ACHN (cell line): ENCODE measurements at places on chromosomes 3 and 15.
A peak's percentile ranks its signal among the peaks of the same experiment; 100 is the strongest.

DNA sequence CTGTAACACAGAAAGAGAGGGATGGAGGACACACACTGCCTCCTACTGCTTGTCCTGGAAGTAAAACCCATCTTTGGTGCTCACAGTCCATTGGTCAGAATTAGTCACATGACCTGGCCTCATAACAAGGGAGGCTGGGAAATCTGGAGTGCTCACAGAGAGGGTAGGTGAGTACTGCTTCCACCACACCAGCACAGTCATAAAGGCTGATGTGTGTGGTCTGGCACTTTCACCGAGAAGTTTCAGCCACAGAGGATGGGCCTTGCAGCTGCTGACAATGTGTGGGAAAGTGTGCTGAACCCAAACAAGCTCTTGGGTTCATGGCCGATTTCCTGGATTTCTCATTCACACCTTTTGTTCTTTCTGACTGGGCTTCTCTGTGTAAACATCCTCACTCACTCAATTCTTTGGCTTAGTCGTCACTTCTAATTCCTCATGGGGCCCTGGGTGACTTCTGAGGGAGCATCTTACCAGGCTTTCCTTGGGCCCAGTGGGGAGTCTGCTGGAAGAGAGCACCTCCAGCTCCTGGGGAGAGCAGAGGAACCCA, 100.7 kb downstream of the ASB7 start:
- no peak for DNase-seq

GRCh38 chr15:94206463-94207167, 24.7 kb upstream of the MCTP2 start:
- DNase-seq: no peak

DNA sequence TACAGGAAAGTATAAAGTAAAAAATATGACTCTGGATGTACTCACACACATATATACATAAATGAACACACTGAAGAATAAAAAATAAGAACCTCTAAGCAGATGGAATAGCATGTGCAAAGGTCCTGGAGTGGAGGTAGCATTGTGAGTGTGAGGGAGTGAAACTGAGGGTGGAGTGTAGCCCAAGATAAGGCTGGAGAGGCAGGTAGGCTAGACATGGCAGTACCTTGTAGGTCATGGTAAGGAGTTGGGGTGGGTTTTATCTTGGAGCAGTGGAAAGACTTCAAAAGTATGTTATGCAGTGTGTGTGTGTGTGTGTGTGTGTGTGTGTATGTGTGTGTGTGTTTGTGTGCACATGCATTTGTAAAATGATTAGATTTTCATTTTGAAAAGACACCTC, 49.5 kb downstream of the TLNRD1 start:
- DNase-seq: no peak

- DNase-seq: no peak
These were observed 319.0 kb downstream of the MECOM start for GRCh38 chr3:169344465-169344864.

GRCh38 chr15:59764775-59765174, 75.7 kb upstream of the BNIP2 start:
- DNase-seq: peak; percentile 4

DNA sequence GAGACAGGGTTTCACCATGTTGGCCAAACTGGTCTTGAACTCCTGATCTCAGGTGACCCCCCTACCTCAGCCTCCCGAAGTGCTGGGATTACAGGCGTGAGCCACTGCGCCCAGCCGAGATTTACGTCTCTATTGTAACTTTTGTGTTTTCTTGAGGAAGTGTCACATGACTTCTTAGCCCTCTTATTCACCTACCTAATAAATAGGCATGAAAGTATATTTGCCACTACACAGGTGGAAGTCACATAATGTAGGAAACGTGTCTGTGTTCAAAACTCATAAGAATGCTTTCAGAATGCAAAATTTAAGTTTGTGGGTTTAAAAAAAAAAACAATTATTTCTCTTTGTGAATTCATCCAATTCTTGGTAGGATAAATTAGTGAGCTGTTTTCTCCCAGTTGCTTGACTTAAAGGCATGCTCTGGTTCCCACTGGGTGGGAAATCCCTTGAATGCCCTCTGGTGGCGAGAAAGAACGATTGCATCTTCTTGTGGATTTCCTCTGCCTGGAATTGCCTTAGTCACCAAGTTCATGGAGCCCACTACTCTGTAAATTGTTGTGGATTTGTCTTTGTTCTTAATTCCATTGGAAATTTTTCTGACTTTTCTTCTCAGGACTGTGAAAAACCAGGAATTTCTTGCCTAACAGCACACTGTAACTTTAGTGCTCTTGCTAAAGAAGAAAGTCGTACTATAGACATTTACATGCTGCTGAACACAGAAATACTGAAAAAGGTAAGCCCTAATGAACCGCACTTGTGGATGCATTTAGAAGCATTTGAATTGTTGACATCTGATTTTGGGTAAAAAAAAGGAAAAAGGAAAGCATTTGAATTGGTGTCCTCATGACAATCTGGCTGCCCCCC, 82.2 kb upstream of the CTDSPL start:
- peak; percentile 71 for DNase-seq

DNA sequence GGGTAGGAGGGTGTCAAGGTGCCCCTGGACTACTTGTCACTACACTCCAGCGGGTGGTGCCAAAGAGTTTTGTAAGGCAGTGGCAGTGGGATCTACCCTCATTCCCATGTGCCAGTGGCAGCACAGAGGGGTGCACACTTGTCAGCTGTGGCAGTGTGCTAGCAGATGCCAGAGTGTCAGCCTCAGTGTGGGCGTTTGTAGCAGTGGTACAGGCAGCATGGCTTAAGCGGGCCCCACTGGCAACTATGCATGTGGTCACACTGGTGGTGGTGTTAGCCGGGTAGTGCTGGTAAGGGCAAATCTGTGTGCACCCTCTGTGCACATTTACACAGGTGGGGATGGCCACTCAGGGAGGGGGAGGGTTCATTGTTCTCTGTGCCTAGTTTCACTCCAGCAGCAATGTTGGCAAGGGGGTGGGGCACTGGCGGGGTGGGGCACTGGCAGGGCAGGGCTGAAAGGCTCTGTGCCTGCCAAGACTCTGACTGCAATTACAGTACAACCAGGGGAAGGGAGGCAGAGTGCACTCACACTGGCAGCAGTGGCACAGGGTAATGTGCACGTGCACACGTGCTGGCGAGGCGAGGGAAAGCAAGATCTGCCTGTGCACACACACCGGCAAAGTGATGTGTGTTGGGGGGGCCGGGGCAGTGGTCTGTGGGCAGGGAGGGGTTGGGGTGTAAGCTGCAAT, 31.8 kb downstream of the MYO9A start:
- no peak for DNase-seq

DNA sequence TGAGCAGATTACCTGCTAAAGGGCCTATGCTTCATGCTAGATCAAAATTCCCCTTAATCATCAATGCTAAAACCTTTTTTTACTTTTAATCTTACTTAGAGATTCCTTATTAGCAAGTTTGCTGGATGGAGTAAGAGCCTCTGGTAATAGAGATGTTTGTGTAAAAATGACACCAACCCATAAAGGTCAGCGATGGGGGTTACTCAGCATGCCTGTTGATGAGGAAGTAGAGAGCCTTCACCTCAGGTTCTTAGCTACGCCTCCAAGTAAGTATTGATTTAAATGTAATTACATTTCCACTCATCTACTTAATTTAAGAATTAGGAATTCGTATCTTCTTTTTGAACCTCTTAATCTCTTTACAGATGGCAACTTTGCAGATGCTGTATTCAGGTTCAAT, 38.8 kb downstream of the DNAJC13 start:
- no peak for DNase-seq

GRCh38 chr3:159346271-159346903, 544.5 kb downstream of the MFSD1 start:
- no peak for DNase-seq

- DNase-seq: no peak
These were observed 243.9 kb upstream of the UMPS start for GRCh38 chr3:124486324-124486723.

GRCh38 chr15:65115086-65115485, at the start of gene UBAP1L:
Gene UBAP1L, minus strand, starts transcription at chr15:65115200. Its CDS starts 8,985 bp downstream, at chr15:65106215.
- DNase-seq: peak; percentile 36

DNA sequence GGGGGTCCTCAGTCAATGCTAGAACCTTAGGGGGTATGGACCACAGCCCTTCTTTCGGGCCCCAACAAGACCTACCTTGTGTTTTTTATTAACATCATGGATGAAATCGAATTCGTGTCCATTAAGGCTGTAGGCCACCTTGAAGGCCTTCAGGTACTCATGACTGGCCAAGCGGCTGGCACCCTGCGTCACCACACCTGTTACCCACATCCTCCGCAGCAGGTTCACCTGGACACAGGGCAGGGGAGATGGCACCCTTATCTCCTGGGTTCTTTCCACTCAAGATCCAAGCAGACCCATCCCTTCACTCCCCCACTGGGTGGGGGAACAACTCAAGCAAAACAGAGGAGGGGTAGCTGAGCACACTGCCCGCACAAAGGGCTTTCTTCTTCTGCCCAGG, 6.6 kb downstream of the MFGE8 start:
- no peak for DNase-seq

DNA sequence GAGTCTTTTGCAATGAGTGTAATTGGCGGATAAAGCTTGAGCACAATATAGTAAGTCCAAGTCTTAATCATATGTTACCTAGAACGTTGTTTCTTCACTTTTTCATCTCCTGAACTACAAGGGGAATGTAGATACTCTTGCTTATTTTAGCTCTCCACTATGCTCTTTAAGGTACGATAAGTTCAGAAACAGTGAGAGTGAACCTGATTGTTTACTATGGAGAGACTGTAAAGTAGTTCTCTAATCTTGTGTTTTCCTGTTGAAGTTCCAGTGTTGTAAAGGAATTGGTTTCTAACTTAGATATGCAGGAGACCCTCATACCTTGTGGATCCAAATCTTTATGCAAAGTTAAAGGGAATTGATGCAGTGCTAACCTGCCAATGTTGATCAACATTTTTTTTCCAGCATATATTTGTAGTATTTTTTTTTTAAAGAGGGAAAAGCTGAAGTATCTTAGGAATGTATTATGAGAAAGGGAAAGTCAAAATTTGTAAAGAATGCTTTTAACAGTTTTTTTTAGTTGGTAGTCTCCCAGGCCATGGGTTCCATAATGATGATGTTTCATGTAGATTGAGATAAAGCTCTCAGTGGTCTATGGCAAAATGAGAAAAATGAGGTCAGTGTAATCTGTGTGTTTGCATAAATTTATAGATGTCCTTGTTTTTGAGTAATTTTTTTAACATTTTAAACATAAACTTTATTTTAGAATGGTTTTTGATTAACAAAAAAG, 14.9 kb downstream of the ATP11B start:
- no peak for DNase-seq

DNA sequence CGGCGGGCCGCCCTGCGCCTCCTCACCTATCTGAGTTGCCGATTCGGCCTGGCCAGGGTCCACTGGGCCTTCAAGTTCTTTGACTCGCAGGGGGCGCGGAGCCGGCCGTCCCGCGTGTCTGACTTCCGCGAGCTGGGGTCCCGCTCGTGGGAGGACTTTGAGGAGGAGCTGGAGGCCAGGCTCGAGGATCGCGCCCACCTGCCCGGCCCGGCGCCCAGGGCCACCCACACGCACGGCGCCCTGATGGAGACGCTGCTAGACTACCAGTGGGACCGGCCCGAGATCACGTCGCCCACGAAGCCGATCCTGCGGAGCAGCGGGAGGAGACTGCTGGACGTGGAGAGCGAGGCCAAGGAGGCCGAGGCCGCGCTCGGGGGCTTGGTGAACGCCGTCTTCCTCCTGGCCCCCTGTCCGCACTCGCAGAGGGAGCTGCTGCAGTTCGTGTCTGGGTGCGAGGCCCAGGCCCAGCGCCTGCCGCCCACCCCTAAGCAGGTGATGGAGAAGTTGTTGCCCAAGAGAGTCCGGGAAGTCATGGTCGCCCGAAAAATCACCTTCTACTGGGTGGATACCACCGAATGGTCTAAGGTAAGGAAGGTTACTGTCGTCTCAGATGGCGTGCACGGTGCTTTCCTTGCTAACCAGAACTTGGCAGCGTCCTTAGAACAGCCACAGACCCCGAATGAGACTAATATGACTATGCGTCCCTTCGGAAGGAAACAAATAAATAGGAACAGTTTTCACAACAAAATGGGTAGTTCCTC, 567 bp downstream of the TICRR start:
- DNase-seq: no peak

DNA sequence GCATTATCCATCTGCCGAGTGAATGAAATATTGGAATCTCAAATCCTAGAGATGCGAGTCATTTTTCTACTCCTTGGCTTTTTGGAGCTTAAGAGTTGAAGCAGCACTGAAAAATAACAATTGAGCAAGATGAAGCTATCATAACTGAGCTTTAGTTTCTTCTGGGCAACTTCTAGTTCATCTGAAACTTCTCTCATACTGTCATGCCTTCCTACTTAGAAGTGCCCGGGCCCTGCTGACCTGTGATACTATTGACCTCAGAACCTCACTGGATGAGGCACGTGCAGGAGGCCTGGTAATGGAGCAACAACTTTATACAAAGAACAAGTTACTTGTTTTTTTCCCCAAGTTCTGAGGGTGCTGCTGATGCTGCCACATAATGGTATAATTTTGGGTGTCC, 48.5 kb upstream of the P3H2 start:
- peak; percentile 15 for DNase-seq

GRCh38 chr3:128448491-128448890, 18.2 kb downstream of the DNAJB8 start:
- no peak for DNase-seq

DNA sequence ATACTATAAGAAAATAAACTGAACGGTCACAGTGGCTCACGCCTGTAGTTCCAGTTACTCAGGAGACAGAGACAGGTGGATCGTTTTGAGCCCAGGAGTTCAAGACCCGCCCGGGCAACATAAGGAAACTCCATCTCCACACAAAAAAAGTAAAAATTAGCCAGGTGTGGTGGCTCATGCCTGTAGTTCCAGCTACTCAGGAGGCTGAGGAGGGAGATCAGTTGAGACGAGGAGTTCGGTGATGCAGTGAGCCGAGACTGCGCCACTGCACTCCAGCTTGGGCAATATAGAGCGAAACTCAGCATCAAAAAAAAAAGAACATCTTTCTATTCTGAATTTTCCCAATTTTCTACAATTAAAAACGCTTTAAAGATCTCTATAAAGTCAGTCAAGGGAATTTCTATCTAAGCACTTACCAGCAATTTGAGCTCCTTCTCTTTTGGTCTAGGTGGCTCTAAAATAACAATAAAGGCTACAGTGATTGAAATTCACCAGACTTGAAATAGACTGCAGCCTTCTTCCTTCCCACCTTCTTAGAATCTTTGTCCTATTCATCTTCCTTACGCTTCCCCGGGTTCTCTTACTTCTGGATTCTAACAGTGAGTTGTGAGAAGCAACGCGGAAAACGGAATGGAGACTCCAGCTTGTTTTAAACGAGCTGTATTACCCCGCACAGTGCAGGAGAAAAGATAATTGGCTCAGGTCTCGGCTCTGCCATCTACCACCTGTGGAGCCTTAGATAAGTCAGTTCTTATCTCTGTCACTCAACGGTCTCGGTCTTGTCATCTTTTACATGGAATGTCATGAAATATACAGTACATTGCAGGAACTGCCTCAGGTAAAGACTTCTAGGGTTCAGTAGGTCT, 812 bp upstream of the SEC62 start:
- DNase-seq: no peak

DNA sequence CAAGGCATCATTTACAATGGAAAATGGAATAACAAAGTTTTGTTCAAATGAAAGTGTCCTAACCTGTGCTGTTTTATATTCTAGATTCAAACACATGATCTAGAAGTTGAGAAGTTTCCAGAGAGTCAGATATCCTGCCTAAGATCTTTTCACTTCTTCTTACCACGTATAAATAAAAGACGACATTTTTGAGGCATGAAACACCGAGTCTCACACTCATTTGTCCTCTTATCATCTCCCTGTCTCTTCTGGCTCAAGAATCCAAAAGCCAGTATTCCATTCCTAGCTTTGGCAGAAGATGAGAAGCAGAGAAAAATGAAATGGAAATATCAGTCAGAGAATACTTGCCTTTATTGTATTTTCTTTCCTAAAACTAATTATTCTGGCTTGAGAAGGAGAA, 738.6 kb upstream of the NR2F2 start:
- DNase-seq: no peak
